RPMI7951 (cell line): ENCODE measurements at places on chromosomes 1 and 21. TPM values are rescaled to one million over a fixed set of nuclear protein-coding genes. Genes with fewer than 3 reads are reported as not detected.

DNA sequence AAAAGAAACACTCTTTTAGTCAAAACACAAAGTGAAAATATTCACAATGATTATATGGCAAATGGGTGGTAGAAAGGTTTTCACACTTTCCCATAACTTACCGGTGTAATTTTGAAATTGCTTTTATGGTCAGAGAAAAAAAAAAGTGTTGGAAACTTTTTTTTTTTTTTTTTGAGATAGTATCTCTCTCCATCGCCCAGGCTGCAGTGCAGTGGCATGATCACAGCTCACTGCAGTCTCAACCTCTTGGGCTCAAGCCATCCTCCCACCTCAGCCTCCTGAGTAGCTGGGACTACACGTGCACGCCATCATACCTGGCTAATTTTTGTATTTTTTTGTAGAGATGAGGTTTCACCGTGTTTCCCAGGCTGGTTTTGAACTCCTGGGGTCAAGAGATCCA is 3.3 kb downstream of the IFNGR2 start:
- no peak for DNase-seq

DNA sequence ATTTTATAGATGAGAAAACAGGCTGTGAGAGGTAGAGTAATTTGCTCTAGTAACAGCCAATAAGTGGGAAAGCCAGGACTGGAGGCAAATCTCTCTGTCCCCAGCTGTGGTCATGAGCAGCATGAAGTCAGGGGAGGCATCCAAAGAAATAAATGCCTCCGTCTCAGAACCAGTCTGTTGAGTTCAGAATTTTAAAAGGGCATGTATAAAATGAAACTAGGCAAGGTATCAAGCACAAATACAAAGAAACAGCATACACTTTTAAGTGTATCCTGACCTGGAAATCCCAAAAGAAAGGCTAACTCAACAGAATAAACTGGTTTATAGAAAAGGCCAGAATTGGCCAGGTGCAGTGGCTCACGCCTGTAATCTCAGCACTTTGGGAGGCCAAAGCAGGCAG is 120.0 kb upstream of the B3GALT2 start:
- no peak for DNase-seq

GRCh38 chr1:207039380-207040180 is 7.0 kb upstream of the C1orf116 start:
- no peak for DNase-seq

GRCh38 chr1:223056802-223057201 is 86.2 kb downstream of the TLR5 start:
- no peak for DNase-seq

The MYOG gene
- total RNA-seq: not detected in 2 replicates

The CLEC20A gene
- total RNA-seq: not detected in 2 replicates
